PC-3 (cell line): ENCODE measurements at places on chromosomes 2 and 18.

DNA sequence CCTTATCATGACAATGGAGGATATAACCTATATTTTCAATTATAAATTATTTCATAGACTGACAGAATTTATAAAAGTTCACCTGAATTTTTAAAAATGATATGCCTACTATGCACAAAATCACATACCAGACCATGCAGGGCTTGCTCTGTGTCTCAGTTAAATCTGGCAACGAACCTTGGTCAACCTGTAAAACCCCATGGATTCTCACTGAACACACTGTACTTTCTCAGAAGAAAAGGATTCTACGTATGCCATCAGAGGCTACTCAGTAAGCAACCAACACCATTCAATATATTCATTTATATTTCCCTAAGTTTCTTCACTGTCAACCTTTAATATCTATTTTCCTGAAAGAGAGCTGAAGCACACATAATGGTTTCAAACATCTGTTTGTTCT is 52.4 kb downstream of the NRXN1 start:
- no peak overlapping the region for H3K27ac ChIP-seq
- H3K27me3 ChIP-seq, result no peaks in the 10 kb centered on the region
- DNase-seq, result no peak
- H3K4me1 ChIP-seq, result no peaks in the 10 kb centered on the region
- H3K36me3 ChIP-seq, result no peaks in the 10 kb centered on the region
- H3K4me3 ChIP-seq, result no peak overlapping the region

DNA sequence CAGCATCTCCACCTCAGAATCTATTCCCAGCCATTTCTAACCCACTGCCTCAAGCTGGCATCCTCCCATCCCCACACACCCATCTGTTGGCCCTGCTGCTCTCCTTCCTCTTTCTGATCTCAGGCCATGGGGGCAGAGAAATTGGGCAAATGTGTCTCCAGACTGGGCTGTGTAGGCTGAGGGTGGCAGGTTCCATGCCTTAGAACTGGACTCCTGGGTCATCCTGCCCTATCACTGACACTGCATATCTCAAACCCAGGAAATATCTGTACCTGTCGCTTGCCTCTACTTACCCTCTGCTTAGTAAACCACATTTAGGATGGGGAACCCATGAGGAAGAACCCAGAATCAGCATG is 1.8 kb downstream of the WNT10A start:
- H3K4me1 ChIP-seq, result no peaks in the 10 kb centered on the region
- no peaks in the 10 kb centered on the region for H3K36me3 ChIP-seq
- no peak for DNase-seq
- H3K4me3 ChIP-seq, result no peak overlapping the region

DNA sequence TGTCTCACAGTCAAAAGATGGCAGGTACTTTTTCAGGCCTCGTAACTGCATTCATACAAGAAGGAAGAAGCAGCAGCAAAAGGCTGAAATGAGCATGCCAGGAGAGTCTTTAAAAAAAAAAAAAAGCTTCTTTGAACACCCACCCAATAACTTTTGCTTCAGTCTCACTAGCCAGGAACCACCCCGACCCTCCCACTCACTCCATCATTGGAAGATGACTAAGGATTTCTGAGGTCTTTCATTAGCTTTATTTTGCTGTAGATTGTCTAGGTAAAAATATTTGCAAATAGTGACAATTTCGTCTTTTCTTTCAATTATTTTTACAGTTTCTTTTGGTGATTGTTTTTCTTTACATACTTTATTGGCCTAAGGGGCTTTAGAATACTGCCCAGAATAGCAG is 37.9 kb downstream of the RBBP8 start:
- H3K27ac ChIP-seq, result no peak overlapping the region
- H3K27me3 ChIP-seq, result no peaks in the 10 kb centered on the region
- DNase-seq, result no peak
- peaks cover 11% of the 10 kb centered on the region for H3K36me3 ChIP-seq

GRCh38 chr2:219769090-219769910 is 141.9 kb downstream of the SLC4A3 start:
- H3K4me3 ChIP-seq, result no peak overlapping the region
- no peaks in the 10 kb centered on the region for H3K27me3 ChIP-seq
- no peaks in the 10 kb centered on the region for H3K4me1 ChIP-seq
- H3K27ac ChIP-seq, result no peak overlapping the region
- no peaks in the 10 kb centered on the region for H3K36me3 ChIP-seq

- peak; percentile 79 for DNase-seq
- no peaks in the 10 kb centered on the region for H3K27me3 ChIP-seq
- H3K36me3 ChIP-seq, result no peaks in the 10 kb centered on the region
- no peak overlapping the region for H3K4me3 ChIP-seq
- H3K4me1 ChIP-seq, result peaks cover 4% of the 10 kb centered on the region; the same call in 1 of the 2 replicates
- H3K27ac ChIP-seq, result no peak overlapping the region
Observed at GRCh38 chr2:64049633-64050220, 30.5 kb upstream of the VPS54 start.

DNA sequence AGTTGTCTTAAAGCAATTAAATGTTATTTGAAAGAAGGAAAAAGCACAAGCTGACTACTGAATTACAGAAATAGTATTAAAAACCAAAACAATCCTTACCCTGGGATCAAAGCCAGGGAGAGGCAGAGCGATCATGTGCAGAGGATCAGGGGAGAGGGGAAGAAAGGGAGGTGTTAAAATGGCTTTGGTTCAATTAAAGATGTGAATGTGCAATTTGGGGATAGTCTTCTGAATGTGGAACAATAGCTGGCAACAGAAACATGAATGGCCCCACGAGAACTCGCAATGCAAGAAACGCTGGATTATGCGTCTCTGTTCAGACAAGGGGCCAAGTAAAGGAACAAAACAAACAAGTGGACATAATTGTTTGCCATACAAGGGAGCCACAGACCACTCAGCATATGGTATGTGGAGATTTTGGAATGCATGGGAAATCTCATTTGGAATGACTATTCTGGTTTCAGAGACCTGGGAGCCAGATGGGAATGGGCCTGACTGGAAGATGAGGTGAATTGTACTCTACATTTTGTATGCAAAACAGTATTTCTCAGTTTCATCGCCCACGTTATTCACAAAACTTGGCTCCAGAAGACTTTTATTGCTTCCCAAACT is 155.4 kb downstream of the SLC4A3 start:
- DNase-seq, result no peak
- peaks cover 16% of the 10 kb centered on the region; the same call in 1 of the 2 replicates for H3K27me3 ChIP-seq
- no peaks in the 10 kb centered on the region for H3K4me1 ChIP-seq
- no peaks in the 10 kb centered on the region for H3K36me3 ChIP-seq
- H3K4me3 ChIP-seq, result no peak overlapping the region
- H3K27ac ChIP-seq, result no peak overlapping the region

GRCh38 chr18:48581941-48582340 is 43.1 kb downstream of the CTIF start:
- H3K4me1 ChIP-seq, result no peaks in the 10 kb centered on the region
- H3K27ac ChIP-seq, result no peak overlapping the region
- H3K36me3 ChIP-seq, result no peaks in the 10 kb centered on the region
- no peak overlapping the region for H3K4me3 ChIP-seq

- H3K4me3 ChIP-seq, result no peak overlapping the region
- peaks cover 7% of the 10 kb centered on the region for H3K4me1 ChIP-seq
- no peaks in the 10 kb centered on the region for H3K27me3 ChIP-seq
- no peaks in the 10 kb centered on the region for H3K36me3 ChIP-seq
- H3K27ac ChIP-seq, result no peak overlapping the region
Observed at GRCh38 chr2:150095361-150096095, 391.9 kb downstream of the RND3 start.

DNA sequence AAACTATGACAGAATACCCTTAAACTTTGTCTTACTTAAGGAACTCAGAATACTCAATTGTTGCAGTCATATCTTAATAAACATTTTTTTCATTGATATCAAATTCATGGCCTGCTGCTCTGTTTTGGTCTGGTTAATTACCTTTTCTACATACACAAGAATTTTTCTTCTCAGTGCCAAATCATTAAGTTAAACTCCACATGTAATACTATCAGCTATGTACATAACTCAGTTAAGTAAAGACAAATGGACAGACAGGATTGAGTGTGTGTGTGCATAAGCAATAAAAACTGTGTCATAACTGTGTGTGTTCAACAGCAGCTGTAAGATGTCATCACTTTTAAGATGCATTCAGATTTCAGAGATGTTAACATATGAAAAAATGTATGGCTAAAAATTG is 34.4 kb downstream of the VRK2 start:
- peak; percentile 23 for DNase-seq
- H3K27ac ChIP-seq, result no peak overlapping the region
- H3K27me3 ChIP-seq, result no peaks in the 10 kb centered on the region
- no peaks in the 10 kb centered on the region; the same call in 1 of the 2 replicates for H3K36me3 ChIP-seq

- no peak overlapping the region for H3K4me3 ChIP-seq
- DNase-seq, result no peak
- no peaks in the 10 kb centered on the region for H3K36me3 ChIP-seq
- H3K27ac ChIP-seq, result no peak overlapping the region
- H3K4me1 ChIP-seq, result no peaks in the 10 kb centered on the region
Observed at GRCh38 chr2:126801473-126801872, 97.2 kb upstream of the TEX51 start.

- DNase-seq, result peak; percentile 65
- H3K27me3 ChIP-seq, result no peaks in the 10 kb centered on the region
- peaks cover 48% of the 10 kb centered on the region for H3K4me1 ChIP-seq
- H3K27ac ChIP-seq, result peak overlapping the region; percentile 40
- H3K36me3 ChIP-seq, result 0 out of 2 replicates have a peak, but pooled peaks cover under 1% of the 10 kb centered on the region
Observed at GRCh38 chr2:30662268-30663131, 144.7 kb downstream of the CAPN13 start.

DNA sequence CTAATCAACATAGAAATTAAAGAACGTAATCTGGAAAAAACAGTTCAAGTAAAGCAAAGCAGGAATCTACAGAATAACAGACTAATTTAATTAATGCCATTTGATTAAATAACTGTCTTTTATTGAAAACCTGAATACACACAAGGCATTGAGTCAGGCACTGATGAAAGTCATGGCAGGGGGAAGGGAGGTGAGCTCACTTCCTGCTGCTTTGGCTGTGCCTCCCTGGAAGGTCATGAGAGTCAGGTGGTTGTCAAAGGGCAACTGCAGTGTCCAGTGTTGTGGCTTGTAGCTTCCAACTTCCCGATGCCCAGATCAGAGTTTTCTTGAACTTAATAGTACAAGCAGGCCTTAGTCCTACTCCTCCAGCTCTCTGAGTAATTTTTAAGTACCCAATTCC is 180.9 kb downstream of the PID1 start:
- H3K27me3 ChIP-seq, result 0 out of 2 replicates have a peak, but pooled peaks cover 12% of the 10 kb centered on the region
- no peak for DNase-seq
- H3K36me3 ChIP-seq, result no peaks in the 10 kb centered on the region
- no peak overlapping the region for H3K4me3 ChIP-seq
- no peak overlapping the region for H3K27ac ChIP-seq
- H3K4me1 ChIP-seq, result no peaks in the 10 kb centered on the region

DNA sequence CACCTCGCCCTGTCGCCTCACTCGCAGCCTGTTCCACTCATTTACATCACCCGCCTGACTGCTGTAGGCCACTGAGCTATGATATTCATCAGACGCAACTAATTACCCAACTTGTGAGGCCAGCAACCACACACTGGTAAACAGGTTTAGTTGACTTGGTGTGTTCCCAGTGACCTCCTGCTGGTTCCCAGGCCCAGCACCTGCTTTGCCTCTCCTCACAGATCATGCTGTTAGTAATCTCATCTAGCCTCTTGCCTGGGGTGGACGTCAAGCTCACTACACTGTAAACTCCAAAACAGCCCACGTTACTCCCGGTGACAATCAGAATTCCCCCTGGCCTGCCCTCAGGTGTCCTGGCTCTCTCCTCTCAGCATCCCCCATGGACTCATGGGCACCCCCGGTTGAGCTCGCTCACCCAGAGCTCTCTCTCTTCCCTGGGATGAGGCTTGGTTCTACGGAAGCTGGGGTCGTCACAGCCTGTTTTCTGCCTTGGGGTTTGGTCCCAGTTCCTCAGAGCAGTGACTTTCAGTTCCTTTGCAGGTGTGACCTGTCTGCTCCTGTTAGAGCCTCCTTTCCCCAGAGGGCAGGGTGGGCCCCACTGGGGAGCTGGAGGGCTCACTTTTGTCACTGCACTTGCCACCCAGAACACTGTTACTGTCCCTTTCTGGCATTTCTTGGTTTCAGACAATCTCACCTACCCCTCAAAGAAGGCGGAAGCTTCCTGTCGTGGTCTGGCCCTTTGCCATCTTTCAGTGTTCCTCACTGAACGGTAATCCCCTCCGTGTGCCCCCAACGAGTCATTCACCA is 40.3 kb downstream of the INPP5D start:
- DNase-seq, result no peak
- H3K27me3 ChIP-seq, result no peaks in the 10 kb centered on the region
- H3K4me3 ChIP-seq, result no peak overlapping the region
- H3K27ac ChIP-seq, result no peak overlapping the region
- H3K36me3 ChIP-seq, result no peaks in the 10 kb centered on the region

- no peak overlapping the region for H3K4me3 ChIP-seq
- DNase-seq, result no peak
- no peaks in the 10 kb centered on the region for H3K36me3 ChIP-seq
- peaks cover 9% of the 10 kb centered on the region; the same call in 1 of the 2 replicates for H3K4me1 ChIP-seq
Observed at GRCh38 chr18:14921031-14921430, 173.1 kb downstream of the ANKRD30B start.

DNA sequence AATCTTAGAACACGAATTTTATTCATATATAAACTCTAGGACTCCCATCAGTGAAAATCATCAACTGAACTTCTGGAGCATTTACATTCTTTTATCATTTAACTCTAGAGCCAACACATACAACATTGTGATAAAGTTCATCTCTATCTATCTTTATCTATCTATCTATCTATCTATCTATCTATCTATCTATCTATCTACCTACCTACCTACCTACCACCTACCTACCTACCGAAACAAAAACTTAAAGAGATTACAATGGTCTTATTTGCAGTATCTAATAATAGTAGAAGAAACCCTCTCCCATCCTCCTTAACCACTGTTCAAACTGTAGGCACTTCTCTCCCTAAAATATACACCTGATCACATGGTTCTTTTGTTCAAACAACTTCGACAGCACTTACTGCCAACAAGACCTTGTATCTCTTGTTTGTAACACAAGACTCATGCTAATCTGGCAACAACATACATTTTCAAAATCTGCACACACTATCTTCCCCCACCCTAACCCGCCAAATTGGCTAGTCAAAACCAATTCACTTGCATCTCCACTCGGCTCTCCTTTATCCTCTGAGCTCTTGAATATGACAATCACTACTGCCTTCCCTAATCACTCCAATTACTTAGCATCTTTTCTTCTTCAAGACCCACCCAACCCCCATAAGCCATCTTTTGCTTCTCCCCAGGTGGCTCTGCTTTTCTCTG is 69.0 kb downstream of the GORASP2 start:
- H3K4me3 ChIP-seq, result no peak overlapping the region
- no peak for DNase-seq
- H3K36me3 ChIP-seq, result peaks cover 23% of the 10 kb centered on the region
- no peaks in the 10 kb centered on the region for H3K4me1 ChIP-seq

DNA sequence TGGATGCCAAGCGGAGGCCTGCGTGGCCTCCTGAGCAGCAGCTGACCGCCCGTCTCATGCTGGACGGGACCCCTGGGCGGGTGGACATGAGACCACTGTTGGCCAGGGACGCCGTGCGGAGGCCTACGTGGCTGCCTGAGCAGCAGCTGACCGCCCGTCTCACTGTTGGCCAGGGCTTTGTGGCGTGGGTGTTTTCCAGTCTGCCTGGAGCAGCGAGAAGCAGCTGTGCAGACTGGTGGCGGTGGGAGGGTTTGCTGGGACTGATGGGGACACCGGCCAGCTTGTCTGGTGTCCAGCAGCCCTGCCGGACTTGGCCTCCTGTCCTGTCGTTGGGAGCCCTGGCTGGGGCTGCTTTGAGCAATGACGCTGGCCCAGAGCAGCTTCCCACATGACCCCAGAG is 5.8 kb upstream of the D2HGDH start:
- H3K27me3 ChIP-seq, result no peaks in the 10 kb centered on the region
- no peaks in the 10 kb centered on the region for H3K36me3 ChIP-seq
- DNase-seq, result no peak
- H3K27ac ChIP-seq, result no peak overlapping the region
- H3K4me3 ChIP-seq, result no peak overlapping the region
- peaks cover 8% of the 10 kb centered on the region for H3K4me1 ChIP-seq
